AG04449 (cell line): ENCODE measurements at places on chromosomes 7 and 10.

- DNase-seq: no peak
These were observed 108.3 kb downstream of the SORCS1 start for GRCh38 chr10:107056182-107056581.

- DNase-seq: no peak
These were observed 15.3 kb downstream of the LIPK start for GRCh38 chr10:88721392-88721791.

GRCh38 chr7:21071561-21072501 lies 285.1 kb upstream of the SP8 start:
- no peak for DNase-seq

DNA sequence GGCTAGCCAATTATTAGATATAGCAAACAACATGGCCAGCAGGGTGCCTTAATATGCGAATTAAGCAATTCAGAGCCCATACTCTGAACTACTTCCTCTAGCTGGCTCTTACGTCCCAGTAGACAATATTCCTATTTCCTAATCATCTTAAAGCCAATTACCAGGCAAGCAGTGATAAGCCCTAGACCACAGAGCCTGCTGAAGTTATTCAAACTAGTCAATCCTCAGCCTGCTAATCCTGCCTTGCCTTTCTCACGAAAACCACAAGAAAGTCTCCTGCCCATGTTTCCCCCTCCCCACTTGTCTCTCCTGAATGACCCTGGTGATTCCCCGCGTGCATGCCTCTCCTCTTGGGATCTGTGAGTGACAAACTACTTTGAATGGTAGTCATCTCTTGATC lies 86.8 kb upstream of the CACNA2D1 start:
- no peak for DNase-seq

GRCh38 chr7:11988186-11988585 lies 156.2 kb upstream of the THSD7A start:
- DNase-seq: no peak

DNA sequence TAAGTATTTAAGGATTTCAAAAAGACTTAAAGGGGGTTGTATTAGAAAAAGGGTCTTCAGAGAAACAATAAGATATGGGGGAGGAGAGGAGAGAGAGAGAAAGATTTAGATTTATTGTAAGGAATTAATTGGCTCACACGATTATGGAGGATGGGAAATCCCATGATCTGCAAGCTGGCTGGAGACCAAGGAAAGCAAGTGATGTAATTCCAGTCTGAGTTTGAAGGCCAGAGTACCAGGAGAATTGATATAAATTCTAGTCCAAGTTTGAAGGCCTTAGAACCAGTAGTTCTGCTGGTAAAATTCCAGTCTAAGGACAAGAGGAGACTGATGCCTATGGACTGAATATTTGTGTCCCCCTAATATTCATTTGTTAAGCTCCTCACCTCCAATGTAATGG lies 20.6 kb upstream of the SLC13A1 start:
- DNase-seq: no peak

GRCh38 chr10:107434854-107435253 lies 270.3 kb upstream of the SORCS1 start:
- no peak for DNase-seq

- no peak for DNase-seq
These were observed 293.2 kb upstream of the NFE2L3 start for GRCh38 chr7:25858525-25859411.

GRCh38 chr7:11579141-11579540 lies 252.9 kb downstream of the THSD7A start:
- DNase-seq: no peak

- no peak for DNase-seq
These were observed 66.1 kb downstream of the MCMBP start for GRCh38 chr10:119806334-119807130.

GRCh38 chr10:105185161-105185560 lies 544.1 kb downstream of the SORCS3 start:
- DNase-seq: no peak

DNA sequence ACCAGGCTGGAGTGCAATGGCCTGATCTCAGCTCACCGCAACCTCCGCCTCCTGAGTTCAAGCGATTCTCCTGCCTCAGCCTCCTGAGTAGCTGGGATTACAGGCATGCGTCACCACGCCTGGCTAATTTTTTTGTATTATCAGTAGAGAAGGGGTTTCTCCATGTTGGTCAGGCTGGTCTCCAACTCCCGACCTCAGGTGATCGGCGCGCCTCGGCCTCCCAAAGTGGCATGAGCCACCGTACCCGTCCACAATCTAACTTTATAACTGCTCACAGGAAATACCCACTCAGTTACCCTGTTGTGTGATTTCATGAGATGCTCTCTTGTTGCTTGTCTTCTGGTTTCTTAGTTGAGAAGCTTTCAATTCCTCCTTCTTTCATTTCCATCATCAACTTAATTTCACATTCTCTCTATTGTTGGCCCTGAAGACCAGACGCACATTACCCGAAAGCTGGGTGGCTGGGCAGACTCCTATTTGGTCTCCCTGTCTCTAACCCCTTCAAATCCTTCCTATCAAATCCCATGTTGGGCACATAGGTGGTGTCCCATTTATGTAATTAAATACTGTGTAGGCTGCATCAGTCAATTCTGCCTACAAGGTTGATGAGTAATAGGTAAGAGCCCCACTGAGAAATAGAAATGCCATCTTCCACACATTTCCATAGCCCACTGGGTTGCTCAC lies 1.1 kb upstream of the GSTO2 start:
- DNase-seq: no peak
